Activated T-cell treated with anti-CD3 and anti-CD28 coated beads for 48 hours (primary cell): ENCODE measurements at places on chromosomes 3 and 15.

GRCh38 chr3:108118038-108118768 is 27.4 kb upstream of the CD47 start:
- no peak for DNase-seq

- DNase-seq: no peak
Measured at GRCh38 chr3:171959532-171960089, 79.8 kb upstream of the FNDC3B start.

GRCh38 chr3:40009991-40010390 is 200.6 kb downstream of the MYRIP start:
- DNase-seq: no peak

- no peak for DNase-seq
Measured at GRCh38 chr3:191282251-191283185, 46.7 kb upstream of the CCDC50 start.

- DNase-seq: no peak
Measured at GRCh38 chr3:53744351-53744750, 101.9 kb downstream of the CHDH start.

GRCh38 chr3:119924111-119925094 is 142.5 kb downstream of the NR1I2 start:
- no peak for DNase-seq

DNA sequence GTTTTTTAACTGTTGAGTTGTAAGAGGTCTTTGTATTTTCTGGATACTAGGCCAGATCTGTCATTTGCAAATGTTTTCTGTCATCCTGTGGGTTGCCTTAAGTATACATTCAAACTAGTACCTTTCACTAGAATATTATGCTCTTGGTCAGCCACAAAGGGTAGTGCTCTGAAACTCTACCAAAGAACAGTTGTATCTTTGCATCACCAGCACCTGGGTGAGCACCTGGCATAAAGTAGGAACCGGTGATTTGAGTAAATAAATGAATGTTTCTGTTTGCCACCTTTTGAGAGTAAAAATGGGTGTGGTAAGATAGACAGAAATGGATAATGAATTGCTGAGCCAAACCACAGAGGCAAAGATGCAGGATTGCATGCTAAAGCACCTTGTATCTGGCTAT is 98.7 kb downstream of the SLCO3A1 start:
- no peak for DNase-seq

GRCh38 chr15:65653341-65653740 is 31.6 kb downstream of the SLC24A1 start:
- no peak for DNase-seq

- no peak for DNase-seq
Measured at GRCh38 chr3:123618768-123619484, 34.1 kb upstream of the HACD2 start.
